NCI-H510A treated with DMSO at 0.1 percent for 48 hours (cell line): ENCODE measurements at places on chromosomes 2 and 18.

DNA sequence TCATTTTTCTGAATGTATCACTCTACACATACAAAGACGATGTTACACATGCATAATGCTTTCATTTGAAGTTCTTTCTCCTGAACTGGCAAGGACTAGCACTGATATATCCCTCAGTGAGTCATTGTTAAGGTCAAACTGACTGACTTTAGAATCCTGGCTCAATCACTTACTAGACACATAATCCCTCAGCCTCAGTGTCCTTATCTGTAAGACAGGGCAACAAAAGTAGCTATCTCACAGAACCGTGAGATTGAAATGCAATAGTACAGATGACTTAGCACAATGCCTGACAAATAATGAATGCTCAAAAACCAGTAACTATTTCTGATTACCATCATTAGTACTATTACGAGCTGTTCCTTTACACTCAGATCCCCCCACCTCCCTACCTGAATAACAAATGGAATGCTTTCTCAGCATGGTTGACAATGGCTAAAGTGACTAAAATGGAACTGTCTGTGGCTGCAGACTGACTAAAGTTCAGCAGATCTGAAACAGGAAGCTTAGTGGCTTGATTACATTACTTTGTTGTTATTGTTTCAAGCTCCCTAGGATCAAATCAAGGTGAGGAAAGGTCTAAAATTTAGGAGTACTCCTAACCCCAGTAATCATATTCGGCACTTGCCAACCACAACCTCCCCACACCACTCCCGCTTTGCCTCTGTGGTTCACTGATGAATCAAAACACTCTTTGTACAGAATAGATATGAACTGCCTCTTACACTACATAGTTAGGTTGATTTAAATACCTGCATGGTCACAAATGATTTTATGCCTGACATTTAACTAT, 35.8 kb upstream of the CACNB4 start:
- no peak for DNase-seq

DNA sequence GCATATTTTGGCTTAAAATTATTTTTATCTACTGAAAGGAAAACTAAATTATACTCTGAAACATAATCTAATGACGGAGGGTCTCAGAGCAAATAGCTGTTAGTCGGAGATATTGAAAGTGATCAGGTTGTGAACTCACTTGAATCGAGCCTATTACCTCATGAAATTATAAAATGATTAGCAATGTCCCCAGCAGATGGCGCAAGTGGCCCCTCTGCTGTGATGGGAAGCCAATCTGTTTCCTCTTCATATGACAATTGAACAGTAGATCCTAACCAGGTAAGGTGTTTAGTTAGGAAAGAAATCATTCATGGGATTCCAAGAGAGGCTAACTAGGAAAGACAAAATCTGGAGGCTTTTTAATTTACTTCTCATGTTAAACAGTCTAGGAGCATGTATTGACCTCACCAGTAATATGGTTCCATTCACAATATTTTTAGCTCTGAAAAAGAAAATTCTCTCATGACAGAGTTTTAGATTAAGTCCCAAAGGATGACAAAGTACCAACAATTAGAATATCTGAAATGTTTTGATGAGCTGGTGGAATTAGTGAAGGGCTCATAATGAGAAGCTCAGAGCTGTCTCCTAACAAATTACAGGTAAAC, 29.9 kb upstream of the MPPE1 start:
- DNase-seq, result peak; percentile 61

DNA sequence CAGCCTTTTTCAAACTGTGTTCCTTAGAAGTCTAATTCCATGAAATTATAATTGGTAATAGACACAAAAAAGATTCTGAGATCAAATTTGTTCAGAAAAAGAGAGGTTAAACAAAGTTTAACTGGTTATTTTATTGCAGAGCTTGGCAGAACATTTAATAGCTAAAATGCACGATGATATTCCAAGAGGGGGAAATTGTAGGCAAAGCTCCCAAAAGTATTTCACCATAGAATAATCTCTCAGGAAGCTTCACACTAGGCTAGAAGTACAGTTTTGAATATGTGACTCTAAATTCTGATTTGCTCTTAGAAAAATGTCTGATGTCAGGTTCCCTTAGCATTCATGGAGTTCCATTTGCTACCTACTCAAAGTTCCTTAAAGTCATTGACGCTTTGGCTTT, 292.4 kb upstream of the SETBP1 start:
- DNase-seq, result no peak

DNA sequence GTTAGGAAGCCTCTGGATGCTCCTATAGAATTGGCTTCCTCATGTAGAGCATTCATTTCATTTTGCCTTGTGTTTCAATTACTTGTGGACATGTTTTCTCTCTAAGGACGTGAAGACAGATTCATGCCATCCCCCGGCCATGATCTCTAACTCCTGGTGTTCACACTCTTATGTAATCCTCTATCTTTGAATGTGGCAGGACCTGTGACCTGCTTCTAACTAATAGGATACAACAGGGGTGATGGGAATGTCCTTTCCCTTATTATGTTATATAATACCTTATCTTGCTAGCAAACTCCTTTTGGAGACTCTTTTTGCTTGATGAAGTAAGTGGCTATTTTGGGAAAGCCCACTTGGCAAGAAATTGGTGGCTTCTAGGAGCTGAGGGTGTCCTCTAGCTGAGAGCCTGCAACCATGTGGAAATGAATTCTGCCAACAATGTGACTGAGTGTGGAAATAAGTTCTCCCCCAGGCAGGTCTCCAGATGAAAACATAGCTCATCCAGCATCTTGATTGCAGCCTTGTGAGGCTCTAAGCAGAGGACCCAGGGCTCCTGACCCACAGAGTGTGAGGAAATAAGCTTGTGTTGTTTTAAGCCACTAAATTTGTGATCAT, 13.8 kb downstream of the DPYSL5 start:
- DNase-seq, result no peak

GRCh38 chr2:62293151-62293489, 97.2 kb downstream of the B3GNT2 start:
- no peak for DNase-seq

DNA sequence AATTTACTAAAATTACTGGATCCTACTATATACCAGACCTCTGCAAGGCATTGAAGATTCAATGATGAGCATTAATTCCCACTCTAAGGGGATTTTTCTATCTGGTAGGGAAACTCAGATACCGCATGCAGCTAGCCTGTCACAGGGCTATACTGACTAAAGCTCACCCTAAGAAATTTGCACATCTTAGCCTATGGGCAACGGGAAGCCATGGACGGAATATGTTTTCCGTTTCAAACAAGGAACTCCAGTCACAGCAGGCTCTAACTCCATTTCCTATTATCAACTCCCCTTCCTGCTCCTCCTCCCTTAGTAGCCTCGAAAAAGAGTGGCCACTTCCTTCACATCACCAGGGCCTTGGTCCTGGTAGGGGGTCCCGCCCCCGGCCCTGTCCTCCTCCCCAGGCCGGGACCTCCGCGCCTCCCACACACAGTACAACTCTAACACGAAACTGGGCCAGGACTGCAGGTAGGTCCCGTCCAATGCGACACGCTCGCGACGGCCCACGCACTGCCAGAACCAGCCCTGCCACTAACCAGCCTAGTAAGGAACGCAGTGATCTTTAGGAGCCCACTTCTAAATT, 659 bp upstream of the COX5B start:
- DNase-seq, result no peak

GRCh38 chr2:45837812-45838341, 186.4 kb downstream of the PRKCE start:
- no peak for DNase-seq

- no peak for DNase-seq
Measured at GRCh38 chr2:231379266-231380215, 16.0 kb upstream of the B3GNT7 start.

- DNase-seq, result no peak
Measured at GRCh38 chr2:132632000-132632649, 37.9 kb downstream of the LYPD1 start.

DNA sequence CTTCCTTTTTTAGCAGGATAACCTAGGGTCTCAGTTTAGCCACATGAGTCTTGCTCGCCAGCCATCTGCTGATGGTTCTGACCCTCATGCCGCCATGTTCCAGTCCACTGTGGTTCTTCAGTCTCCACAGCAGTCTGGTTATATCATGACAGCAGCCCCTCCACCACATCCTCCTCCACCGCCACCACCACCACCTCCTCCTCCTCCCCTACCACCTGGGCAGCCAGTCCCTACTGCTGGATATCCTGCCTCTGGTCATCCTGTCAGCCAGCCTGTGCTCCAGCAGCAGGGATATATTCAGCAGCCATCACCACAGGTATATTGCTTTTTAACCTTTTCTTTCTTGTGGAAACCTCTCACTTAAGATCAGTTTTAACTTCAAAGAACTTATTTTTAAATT, 89.9 kb upstream of the UBXN4 start:
- no peak for DNase-seq

- peak; percentile 11 for DNase-seq
Measured at GRCh38 chr2:119826370-119826961, 66.7 kb downstream of the PTPN4 start.

DNA sequence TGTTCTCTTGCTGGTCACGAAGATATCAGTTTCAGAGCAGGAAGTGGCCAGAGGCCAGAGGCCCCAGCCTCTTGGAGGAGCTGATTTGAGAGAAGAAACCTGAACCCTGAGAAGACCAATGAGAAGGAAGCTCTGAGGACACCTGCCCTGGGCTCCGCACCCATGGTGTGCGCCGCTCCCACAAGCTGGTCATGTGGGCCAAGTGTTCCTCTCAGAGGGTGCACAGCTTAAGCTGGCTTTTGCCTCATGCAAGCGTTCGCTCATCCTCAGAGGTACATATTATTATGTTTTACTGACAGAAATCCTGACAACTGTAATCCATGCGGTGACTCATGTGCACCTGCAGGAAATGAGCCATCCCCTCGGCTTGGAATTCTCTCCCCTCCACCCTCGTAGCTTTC, 316.1 kb upstream of the MYT1L start:
- DNase-seq, result peak; percentile 65

GRCh38 chr2:165469417-165469816, at the start of gene CSRNP3:
TSS of gene CSRNP3 (plus strand) at chr2:165469698. CDS start at chr2:165595066, 125,368 bp downstream.
- peak; percentile 91 for DNase-seq

GRCh38 chr2:179268277-179268925, 3.8 kb upstream of the SESTD1 start:
- no peak for DNase-seq

DNA sequence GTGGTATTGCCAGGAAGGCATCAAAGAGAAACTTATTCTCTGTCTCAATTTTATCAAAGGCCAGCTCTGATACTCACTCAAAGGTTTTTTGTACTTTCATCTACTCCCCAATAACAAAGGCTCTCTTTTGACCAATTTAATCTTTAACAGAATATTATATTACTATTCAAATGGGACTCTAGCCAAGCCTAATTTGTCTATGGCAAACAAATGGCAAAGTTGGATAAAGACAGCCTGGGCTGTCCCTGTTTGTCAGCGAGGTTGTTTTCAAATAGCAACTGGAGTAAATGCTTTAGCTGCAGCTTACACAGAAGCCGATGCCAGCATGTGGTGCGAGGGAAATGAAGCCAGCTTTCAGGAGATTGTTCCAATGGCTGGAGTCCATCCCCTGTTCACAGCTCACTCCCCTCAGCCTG, 80.1 kb upstream of the CTNNA2 start:
- no peak for DNase-seq

GRCh38 chr2:218962859-218963492, 3.5 kb downstream of the CDK5R2 start:
- DNase-seq, result peak; percentile 98

GRCh38 chr2:164061129-164061746, 325.4 kb upstream of the FIGN start:
- peak; percentile 3 for DNase-seq

DNA sequence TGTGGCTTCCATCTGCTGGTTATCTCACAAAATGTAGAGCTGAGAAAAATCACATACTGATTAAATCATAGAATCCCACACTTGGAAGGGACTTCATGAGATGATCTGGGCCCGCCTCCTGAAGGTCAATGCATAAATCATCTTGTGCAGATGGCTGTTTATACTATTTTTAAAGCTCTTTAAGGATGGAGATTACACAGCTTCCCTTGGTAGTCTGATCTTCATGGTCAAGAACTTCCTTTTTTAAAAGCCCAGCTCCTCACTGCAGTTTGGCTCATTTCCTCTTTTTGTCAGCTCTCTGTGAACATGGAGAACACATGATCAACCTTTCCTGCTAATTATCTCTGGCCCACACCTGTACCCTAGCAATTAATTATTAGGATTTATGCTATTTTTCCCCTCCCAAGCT, 25.9 kb downstream of the GCG start:
- no peak for DNase-seq

- no peak for DNase-seq
Measured at GRCh38 chr18:11042247-11042646, 107.1 kb downstream of the PIEZO2 start.

- DNase-seq, result no peak
Measured at GRCh38 chr2:42410742-42411514, 49.9 kb upstream of the COX7A2L start.

GRCh38 chr2:31086590-31086989, 51.6 kb downstream of the GALNT14 start:
- DNase-seq, result no peak

- no peak for DNase-seq
Measured at GRCh38 chr18:35713545-35713944, 132.0 kb downstream of the GALNT1 start.

DNA sequence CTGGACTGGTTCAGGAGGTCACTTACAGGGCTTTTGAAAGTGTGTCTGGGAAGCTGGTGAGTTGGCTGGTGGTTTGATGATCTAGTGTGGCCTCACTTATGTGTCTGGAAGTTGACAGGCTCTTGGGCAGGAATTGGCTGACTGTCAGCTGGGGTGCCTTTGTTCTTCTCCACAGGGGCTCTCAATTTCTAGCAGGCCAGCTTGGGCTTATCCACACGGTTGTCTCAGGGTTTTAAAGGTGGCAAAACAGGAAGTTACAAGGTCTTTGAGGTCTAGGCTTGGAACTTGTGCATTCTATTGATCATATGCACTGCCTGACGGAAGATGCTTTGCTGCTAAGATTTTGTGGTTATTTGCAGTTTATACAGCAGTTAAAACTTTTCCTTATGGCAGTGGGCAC, 52.0 kb upstream of the CELF4 start:
- no peak for DNase-seq

DNA sequence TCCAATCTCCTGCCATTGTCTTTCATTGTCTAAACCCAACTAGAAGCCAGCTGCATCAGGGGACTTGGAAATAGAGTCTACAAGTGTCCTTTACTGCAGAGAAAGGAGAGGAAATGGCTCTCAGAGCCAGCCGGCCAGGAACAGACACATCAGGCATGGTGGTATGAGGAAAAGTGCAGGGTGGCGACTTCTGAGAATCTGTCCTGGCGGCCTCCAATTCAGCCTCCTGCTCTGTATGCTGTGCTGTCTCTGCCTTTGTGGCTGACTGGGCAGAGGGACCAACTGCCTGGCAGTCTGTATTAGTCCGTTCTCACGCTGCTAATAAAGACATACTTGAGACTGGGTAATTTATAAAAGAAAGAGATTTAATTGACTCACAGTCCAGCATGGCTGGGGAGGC, 36.8 kb upstream of the AQP4 start:
- DNase-seq, result no peak
